BJ (cell line): ENCODE measurements at places on chromosomes 7 and 10.

- DNase-seq = no peak
Measured at GRCh38 chr10:130213286-130214080, 77.3 kb downstream of the GLRX3 start.

DNA sequence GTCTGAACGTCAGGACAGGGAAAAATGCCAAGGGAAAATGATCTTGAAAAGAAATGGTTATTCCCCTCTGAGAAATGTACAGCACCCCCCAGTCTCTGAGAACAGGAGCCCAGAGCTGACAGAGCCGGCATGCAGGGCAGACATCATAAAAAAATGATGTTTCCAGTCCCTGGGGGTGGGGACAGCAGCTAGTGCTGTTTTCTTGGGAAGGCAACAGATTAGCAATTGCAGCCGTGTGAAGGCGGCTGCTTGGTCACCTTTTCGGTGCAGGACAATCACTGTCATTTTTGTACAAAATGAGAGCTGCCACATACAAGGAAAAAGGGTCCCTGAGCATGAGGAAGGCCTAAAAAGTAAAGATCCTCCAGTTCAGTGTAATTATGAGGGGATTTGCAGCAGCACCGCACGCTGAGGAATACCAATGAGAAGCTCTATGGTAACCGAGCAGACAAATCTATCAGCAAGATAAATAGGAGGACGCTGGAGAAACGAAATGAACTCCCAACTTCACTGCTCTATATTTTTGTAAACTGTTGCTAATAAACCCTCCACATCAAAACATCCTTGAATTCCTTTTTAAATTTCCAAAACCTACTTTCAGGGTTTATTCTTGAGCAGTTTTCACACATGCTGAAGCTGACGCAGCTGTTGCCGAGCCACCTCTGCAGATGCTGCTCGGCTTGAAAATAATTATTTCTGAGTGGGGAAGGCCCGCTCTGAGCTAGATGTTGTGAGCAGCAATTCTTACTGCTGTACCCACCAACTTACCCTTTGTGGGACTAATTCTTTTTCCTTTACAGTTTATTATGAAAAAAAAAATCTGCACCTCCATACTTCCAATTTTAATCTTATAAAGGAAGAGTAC lies 98.2 kb upstream of the NEBL start:
- no peak for DNase-seq

GRCh38 chr10:4522296-4523000 lies 303.6 kb upstream of the AKR1E2 start:
- DNase-seq = no peak

DNA sequence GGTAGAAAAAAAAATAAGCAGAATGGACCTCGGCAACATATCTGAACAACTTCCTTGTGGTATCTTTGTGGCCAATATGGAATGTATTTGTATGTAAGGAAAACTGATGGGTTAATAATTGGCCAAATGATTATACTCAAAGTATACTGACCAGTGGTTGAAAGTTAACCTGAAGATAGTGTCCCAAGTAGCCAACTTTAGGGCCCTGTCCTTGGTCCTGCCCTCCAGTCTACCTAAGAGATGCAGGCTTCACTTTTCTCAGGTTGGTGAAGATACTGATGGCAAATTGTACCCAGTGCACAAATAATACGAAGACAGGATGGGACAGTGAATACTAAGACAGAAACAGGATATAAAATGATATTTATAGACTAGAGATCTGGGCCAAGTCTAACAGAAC lies 109.2 kb downstream of the SORCS3 start:
- DNase-seq = no peak

DNA sequence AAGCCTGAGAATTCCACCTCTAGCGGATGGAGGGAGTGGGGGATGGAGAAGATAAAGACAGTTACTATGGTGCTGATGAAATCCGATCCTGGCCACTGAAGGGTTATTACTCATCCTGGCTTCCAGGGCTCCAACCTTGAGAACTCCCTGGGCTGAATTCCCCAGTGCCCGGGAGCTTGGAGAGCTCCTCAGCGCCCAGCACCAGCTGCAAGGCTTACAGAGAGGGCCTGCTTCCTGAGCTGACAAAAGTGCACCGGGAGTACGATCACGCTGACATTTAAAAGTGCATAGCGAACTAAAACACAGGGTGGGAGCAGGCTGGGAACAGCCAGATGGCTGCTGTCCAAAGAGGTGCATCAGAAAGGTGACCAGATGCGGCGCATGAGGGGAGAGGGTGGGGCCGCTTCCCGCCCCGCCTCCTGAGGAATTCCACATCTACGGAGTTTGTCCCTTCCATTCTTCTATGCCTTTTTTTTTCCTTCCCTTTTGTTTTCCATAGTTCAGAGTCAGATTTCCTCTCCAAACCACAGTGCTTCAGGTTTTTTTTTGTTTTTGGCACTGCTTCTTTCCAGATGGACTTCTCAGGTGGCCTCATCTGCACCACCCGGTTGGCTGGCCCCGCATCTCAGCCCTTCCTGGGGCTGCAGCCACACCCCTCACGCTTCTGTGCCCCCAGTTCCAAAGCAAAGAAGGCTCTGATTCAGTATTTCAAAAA lies 62.4 kb upstream of the MKRN1 start:
- no peak for DNase-seq

DNA sequence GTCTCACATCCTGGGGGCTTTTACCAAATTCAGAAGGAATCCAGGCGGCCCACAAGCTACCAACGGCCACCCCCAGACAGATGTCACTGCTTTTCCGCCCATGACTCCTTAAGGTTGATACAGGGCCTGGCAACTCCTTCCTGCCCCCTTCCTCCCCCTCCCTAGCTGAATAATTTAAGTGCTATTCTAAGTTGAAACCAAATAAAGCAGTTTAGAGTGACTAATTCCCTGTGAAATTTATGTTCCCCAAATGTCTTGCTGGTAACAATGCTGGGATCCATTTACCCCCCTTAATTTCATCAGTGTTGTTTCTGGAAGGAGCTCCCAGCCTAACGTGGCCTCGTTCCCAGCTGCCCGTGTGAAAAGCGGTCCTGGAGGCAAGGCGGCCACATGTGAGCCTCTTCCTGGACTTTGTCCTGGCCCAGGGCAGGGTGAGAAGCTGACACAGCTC lies 109.6 kb downstream of the TMEM130 start:
- DNase-seq = peak; percentile 27

DNA sequence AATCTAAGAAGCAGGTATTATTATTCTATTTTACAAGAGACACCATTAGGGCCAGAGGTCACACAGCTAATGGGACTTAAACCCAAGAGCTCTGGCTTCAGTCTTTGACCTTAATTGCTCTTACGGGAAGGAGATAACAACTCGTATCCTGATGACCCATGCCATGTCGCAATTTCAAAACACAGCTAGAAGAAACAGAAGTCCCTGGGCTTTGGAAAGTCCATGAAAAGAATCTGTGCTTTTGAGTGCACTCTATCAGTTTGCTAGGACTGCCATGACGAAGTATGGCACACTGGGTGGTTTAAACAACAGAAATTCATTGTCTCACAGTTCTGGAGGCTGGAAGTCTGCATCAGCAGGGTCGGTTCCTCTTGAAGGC lies 247.8 kb upstream of the AOAH start:
- no peak for DNase-seq

GRCh38 chr7:105245398-105246114 lies 143.2 kb downstream of the SRPK2 start:
- DNase-seq = no peak

- DNase-seq = no peak
Measured at GRCh38 chr7:158023681-158024350, 563.8 kb downstream of the PTPRN2 start.

- no peak for DNase-seq
Measured at GRCh38 chr10:118027397-118027796, 19.3 kb downstream of the RAB11FIP2 start.

- no peak for DNase-seq
Measured at GRCh38 chr7:45417268-45417667, 156.9 kb upstream of the ADCY1 start.

DNA sequence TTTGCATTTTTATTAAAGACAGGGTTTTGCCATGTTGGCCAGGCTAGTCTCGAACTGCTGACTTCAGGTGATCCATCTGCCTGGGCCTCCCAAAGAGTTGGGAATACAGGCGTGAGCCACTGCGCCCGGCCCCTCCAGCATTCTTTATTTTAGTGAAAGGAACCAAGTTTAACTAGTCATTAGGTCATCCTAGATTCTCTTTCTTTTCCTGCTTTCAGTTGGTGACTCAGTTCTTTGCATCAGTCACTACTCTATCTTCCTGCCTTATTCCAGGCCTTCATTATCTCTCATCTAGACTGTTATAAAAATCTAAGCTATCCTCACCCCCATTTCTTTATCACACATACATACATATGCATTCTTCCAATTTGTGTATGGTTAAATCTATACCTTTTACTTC lies 63.7 kb downstream of the PRSS58 start:
- no peak for DNase-seq

DNA sequence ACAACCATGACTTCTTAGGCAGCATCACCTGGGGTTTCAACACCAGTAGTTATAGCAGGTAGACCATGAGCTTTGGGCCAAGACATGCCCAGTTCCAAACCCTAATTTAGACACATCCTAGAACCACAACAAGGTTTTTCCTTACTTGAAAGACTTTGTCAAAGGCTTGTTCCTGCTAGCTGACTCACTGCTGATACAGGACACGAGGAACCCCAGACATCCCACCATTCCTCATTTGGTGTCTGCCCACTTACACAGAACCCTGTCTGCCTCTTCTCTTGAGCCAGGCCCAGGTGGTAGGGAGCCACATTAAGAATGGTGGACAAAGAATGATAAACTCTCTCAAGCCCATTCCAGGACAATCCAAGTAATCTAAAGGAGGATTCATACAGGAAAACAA lies 109.0 kb downstream of the CCDC71L start:
- DNase-seq = no peak

GRCh38 chr10:30358206-30358605 lies 9.1 kb upstream of the MTPAP start:
- DNase-seq = no peak

DNA sequence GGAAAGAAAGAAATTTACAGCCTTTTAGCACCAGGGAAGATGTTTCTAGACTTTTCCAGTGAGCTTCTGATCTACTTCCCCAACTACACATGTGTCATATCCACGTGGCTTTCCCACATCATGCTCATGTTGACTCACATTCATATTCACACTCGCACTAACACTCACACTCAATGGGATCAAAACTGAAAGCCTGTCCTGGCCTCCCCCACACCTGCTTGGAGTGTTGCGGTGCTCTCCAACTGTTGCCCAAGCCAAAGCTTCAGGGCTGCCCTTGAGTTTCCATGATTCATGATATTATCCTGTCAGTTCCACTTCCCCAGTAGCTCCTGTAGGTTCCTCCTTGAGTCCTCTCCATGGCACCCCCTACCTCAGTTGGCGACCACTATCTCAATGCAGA lies 444.4 kb downstream of the GATA3 start:
- no peak for DNase-seq

DNA sequence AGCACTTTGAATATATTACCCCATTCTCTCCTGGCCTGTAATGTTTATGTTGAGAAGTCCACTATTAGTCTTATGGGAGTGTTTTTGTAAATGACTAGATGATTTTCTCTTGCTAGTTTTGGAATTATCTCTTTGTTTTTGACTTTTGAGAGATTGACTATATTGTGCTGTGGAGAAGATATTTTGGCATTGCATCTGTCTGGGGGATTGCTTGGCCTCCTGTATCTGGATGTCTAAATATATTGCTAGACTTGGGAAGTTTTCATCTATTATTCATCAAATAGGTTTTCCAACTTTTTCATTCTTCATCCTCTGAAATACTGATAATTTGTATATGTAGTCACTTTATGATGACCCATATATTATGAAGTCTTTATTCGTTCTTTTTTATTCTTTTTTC lies 277.1 kb upstream of the PCDH15 start:
- DNase-seq = no peak

- DNase-seq = no peak
Measured at GRCh38 chr7:16838891-16839290, 34.1 kb upstream of the AGR2 start.

- DNase-seq = no peak
Measured at GRCh38 chr10:19713159-19713558, 103.1 kb upstream of the PLXDC2 start.

DNA sequence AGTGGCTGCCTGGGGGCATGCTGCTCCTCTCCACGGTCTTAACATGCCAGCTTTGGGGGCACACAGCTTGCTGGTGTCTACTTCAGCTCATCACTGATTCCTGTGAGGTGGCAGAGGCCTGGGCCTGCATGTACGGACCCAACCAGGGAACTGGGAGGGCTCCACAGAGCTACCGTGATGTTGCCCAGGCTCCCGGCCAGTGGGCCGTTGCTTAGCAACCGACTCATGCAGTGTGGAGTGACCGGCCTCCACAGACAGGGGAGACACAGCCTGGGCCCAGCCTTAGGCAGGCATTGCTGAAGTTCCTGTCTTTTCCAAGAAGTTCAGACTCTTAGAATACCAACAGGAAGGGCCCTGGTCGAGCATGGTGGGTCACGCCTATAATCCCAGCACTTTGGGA lies 25.8 kb upstream of the SH2B2 start:
- DNase-seq = no peak

DNA sequence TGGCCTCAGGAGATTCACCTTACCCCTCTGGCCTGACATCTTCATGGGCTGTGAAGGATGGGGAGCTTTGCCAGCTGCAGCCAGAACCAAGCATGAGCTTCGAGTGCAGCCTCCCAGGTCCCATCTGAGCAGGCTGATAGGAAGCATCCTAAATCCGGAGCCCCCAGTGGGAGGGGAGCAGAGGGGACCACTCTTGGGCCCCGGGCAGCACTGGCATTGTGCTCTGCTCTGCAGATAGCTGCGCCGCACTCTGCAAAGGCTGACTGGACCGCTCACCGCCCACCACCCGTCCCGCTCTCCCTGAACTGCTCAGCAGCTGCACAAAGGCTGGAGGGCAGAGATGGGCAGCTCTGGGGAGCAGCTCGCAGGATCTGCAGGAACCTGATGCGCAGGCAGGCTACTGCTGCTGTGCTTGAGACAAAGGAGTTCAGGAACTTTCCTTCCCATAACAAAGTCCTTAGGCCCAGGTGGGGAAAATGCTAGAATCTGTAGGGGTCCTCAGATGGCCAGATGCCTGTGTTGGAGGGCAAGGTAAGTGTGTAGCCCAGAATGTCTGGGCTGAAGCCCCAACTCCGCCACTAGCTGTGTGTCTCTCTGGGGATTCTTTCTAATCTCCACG lies 51.8 kb downstream of the ARHGAP22 start:
- no peak for DNase-seq

GRCh38 chr7:150569245-150569955 lies 2.2 kb downstream of the GIMAP4 start:
- no peak for DNase-seq

DNA sequence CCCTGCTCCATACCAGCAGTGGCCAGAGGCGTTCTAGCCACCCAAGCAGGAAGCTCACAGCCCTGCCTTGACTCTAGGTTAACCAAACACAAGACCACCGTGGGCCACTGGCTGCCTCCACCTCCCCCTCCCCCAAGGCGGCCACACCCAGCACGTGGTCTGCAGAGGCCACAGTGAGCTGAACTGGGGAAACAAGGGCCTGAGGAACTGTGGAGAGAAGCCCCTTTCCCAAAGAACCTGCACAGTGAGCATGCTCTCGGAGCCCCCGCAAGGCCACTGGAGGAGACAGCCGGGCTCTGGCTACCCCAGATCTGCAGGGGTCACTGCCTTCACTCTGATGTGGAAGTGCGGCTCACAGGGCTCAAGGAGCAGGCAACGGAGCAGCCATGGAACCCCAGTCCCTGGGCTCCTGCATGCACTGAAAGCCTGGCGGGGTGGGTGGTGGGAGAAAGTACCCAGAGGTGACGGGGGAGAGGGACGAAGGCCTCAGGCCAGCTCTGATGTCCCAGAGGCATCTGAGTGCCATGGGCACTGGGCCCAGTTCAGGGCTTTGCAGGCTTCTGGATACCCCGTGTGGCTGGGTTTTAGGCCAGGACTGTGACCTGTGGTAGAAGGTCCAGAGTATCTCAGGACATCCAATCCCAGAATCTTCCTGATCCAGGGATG lies 189.2 kb downstream of the EBF3 start:
- no peak for DNase-seq
